ENCODE measurements at places on chromosomes 12 and 14.

GRCh38 chr12:58819985-58820384 is 100.3 kb downstream of the LRIG3 start:
- no peak for DNase-seq

GRCh38 chr12:47819896-47820630 is at the start of gene HDAC7:
Gene HDAC7 (minus strand): TSS chr12:47819903. CDS start chr12:47819785, 118 bp downstream.
- DNase-seq: no peak

DNA sequence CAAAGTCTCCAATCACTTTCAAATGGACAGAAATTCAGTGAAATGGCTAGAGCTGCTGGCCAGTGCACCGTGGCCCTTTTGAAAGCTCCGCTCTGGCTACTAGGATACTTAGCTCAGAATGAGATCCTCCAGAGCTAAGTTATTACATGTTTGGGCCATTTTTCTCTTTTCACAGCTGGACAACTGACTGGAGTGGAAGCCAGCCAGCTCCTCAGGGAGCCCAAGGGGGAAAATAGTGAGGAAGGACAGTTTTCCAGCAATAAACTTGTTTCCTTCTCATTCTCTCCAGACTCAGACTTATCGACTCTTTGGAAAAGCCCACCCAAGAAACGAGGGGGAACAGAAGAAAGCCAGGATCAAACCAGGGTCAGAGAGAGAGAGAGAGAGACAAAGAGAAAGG is 266.0 kb downstream of the KSR2 start:
- no peak for DNase-seq

DNA sequence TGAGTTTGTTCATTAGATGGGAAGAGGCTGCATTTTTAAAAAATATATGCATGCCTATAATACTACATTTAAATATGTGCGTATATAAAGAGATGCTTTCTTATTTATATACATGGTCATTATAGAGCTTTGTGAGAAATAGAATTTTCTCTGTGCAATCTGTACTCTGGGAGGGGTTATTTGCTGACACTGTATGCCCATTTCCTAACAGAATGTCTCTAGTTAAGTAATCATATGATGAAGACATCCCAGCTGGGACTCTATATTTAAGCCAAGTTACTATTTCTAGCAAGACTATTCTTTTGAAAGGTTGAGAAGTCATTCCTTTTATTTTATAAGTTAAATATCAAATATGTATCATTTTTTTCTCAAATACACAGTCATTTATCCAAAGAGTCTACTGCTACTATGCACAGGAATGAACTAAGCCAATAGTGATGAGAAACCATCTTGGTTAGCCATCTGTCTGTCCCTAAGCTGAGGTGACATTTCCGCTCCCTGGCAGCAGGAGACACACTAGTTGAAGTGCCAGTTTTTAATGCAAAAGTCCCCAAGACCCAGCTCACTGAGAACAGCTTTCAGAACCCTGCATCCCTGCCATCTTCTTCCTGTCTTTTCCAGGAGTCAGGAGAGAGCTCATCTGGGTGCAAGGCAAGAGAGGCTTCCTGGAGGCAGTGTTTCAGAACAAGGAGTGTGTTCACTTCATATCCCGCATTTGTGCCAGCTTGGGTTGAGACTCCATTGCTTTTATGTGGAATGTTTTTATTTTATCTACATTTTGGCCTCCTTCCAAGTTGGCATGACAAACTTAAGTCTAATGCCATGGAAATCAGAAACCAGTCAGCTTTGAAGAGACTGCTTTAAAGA is 69.5 kb downstream of the TMEM132C start:
- DNase-seq: no peak

GRCh38 chr14:38855513-38855912 is 247.5 kb downstream of the SEC23A start:
- no peak for DNase-seq

GRCh38 chr12:41956353-41956752 is 188.3 kb downstream of the GXYLT1 start:
- DNase-seq: no peak

GRCh38 chr14:61812347-61813095 is 50.3 kb downstream of the SNAPC1 start:
- DNase-seq: no peak

DNA sequence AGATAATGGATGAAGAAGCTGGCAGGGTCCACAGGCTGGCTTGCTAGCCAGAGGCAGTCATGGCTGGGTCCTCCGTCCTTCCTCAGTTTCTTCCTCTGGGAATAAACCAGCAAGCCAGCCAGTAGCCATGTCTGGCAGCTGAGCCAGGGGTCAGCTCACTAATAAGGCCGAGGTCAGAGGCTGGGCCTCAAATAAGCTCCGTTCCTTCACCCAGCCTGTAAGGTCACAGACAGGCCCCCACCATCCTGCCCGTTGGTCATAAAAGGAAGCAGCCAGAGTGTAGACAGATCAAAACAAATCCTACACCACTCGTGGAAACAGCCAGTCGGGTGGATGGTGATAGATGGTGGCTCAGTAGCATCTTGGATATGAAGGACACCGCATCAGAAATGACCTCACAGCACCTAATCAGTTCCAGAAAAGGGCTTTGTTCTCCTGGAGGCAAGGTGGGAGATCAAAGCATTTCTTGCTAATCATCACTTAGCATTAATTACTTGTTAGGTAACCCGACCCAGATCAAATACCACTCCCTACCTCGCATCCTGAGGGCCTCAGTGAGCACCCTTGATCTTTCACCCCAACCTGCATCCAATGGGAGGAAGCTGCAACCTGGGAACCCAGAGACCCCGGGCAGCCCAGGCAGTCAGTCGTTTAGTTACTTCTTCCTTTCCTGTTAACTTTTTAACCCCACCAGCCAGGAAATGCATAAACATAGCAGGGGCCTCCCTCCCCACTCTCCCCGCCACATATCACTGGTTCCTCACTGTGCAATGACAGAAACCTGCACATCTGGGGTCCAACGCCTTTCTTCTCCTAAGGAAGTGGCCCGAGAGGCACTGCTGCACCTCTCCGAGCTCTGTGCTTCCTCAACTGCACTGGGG is 90.2 kb downstream of the KDM2B start:
- no peak for DNase-seq

DNA sequence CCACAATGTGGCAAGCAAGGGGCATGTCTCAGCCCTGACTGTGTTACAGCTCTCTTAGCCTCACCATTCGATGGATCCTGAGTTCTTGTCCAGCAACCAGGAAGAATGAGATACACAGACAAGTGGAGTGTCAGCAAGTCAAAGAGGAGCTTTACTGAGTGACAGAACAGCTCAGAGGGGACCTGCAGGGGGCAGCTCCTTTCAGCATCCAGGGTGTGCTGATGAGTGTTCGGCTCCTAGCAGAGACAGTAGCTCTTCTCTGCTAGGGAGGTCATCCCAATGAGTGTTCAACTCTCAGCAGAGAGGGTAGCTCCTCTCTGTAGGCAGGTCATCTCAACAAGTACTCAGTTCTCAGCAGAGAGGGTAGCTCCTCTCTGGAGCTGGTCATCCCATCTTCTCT is 19.1 kb downstream of the SYNJ2BP start:
- no peak for DNase-seq

DNA sequence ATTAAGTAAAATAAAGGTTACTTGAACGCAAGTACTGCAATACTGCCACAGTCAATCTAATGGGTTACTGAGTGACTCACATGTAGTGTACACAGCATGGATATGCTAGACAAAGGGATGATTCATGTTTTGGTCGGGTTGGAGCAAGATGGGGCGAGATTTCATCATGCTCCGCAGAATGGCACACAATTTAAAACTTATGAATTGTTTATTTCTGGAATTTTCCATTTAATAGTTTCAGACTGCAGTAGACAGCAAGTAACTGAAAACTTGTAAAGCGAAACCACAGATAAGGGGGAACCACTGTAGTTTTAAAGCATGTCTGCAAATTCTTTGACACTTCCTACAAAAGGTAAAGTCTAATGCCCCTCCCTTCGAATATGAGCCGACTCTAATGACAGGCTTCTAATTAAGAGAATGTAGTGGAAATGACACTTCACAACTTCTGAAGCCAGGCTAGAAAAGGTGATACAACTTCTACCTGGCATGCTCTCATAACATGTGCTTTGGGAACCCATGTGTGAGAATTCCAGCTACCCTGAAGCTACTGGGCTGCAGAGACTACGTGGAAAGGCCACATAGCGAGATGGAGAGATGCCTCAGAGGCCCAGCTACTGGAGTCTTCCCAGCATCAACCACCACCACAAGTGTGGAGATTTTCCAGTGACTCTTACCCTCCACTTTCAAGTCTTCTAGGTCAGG is 13.9 kb upstream of the TCP11L2 start:
- no peak for DNase-seq

DNA sequence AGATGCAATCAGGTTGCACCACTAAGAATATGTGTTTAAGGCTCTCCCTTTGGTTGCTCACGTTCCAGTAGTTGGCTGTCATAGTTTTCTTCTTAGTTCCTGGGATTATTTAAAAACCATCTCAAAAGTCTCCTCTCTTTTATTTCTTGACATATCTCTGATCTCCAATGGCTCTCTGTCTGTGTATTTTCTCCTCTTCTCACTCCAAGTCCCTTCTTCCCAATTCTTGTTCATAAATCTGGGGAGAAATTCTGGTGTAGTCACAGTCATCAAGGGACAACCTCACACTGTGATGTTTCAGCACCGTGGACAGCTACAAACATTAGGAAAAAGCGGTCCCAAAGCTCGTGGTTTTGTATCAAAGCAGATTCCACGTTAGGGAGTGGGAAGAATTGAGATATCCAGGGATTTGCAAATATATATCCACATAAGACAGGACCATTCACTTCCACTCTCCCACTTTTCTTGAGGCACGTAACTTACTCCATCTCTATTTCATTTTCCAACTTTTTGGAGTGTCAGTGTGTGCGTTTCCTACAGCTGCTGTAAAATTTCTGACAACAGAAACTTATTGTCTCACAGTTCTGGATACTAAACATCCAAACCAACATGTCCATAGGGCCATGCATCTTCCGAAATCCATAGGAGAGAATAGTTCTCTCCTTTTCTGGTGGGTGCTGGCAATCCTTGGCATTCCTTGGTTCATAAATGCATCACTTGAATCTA is 80.6 kb upstream of the TMEM233 start:
- DNase-seq: no peak

Measured in activated CD8-positive, alpha-beta memory T cell treated with anti-CD3 and anti-CD28 coated beads for 4 hours (primary cell).